ENCODE measurements at places on chromosomes 12 and 14.
A peak's percentile ranks its signal among the peaks of the same experiment; 100 is the strongest.

GRCh38 chr12:27221625-27222387, 22.3 kb upstream of the STK38L start:
- no peak for DNase-seq

DNA sequence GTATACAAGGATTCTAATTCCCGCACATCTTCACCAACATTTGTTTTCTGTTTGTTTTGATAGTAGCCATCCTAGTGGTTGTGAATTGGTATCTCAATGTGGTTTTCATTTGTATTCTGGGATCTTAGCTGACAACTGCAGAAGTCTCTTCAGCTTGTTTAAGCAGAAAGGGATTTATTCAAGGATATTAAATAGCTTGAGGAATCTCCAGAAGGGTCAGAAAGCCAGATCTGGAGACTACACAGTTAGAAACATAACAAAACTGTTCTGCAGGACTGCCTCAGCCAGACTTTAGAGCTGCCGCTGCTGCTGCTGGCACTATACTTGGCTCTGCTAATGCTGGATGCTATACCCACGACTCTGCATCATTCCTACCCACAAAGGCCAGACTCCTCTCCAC, 13.4 kb upstream of the CDKL1 start:
- DNase-seq = no peak

DNA sequence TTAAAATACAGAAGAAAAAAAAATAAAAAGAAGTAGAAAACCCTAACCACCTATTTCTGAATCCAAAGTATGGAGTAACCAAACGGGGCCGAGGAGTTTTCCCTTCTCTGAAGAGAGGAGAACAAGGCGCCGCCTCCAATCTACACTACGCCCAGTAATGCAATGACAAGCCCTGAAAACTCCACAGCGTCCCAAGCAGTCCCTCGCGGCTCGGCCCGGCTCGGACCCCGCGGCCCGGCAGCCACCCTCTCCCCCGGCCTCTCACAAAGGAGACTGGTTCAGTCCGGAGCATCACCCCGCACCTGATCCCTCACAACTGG, 371 bp downstream of the CHD8 start:
- no peak for DNase-seq

DNA sequence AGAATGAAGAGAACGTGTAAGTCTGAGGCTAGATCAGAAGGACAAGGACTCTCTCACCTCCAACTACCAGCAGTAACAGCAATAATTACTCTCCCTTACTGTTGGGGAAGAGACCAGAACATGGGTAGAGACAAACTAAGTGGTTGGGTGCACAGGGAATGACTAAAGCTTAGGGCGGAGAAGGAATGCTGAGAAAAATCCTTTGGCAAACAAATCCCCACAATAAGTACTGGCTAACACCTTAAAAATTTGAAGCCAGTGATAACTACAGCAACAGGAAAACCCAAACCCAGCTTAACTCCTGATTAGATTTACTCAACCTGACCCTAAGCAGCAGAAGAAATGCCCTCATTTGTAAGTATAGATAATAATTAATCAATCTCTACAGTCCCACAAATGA, 759.0 kb downstream of the AACS start:
- DNase-seq = no peak

GRCh38 chr12:114414866-114415524, 9.1 kb upstream of the TBX5 start:
- DNase-seq = no peak

DNA sequence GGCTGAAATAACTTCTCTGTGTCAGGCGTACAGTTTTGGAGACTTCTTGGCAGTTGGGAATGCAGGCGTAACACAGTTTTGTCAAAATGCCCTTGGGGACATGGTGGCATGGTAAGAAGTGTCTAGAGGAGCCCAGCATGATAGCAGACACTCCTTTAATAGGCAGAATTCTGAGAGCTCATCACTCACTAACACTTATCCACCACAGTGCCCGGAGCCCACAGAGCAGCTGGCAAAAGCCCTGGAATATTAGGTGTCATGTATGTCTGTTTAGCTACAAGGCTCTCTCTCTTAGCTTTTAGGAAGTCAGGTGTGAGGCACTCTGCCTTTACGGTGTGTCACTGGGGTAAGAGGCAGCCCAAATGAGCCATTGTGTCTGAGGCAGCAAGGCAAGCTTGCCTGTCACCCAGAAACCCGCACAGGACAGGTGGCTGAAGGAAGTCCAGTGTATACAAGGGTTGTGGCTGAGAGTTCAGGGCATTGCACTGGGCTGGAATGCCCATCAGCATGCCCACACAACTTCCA, 96.3 kb downstream of the ESRRB start:
- no peak for DNase-seq

GRCh38 chr14:68689511-68689910, 103.4 kb downstream of the ZFP36L1 start:
- no peak for DNase-seq

DNA sequence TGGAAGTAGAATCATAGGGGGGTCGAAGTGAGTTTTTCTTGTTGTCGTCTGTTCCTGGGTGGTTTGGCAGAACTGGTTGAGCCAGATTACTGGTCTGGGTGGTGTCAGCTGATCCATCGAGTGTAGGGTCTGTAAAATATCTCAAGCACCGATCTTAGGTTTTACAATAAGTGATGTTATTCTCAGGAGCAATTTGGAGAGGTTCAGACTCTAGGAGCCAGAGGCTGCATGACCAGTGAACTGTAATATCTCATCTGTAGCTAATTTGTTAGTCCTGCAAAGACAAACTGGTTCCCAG, 9.7 kb upstream of the SERPINA1 start:
- DNase-seq = no peak

- DNase-seq = no peak
Observed at GRCh38 chr12:45296046-45296586, 80.2 kb downstream of the ANO6 start.

GRCh38 chr12:66620688-66621087, 58.2 kb downstream of the GRIP1 start:
- DNase-seq = no peak

- no peak for DNase-seq
Observed at GRCh38 chr14:23439107-23439835, 3.8 kb upstream of the MYH7 start.

- DNase-seq = no peak
Observed at GRCh38 chr12:131041968-131042833, 88.5 kb downstream of the ADGRD1 start.

DNA sequence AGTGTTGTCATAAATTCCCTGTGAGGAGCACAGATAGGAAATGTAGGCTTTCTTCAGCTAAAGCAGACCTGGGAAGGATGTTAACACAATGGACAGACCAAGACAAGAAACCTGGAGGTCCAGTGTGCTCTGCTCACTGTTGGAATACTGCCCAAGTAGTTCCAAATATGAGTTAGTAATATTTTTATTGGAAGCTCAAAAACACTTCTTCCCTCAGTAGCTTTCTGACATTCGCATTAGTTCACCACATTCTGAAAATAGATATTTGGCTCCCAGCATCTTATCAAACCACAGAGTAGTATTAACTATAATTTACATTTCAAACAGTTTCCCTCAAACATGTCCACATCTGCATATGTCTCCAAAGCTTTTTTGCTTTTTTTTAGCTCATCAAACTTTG, 74.8 kb upstream of the PYGL start:
- no peak for DNase-seq

- DNase-seq = no peak
Observed at GRCh38 chr12:51306507-51306906, 17.5 kb downstream of the BIN2 start.

DNA sequence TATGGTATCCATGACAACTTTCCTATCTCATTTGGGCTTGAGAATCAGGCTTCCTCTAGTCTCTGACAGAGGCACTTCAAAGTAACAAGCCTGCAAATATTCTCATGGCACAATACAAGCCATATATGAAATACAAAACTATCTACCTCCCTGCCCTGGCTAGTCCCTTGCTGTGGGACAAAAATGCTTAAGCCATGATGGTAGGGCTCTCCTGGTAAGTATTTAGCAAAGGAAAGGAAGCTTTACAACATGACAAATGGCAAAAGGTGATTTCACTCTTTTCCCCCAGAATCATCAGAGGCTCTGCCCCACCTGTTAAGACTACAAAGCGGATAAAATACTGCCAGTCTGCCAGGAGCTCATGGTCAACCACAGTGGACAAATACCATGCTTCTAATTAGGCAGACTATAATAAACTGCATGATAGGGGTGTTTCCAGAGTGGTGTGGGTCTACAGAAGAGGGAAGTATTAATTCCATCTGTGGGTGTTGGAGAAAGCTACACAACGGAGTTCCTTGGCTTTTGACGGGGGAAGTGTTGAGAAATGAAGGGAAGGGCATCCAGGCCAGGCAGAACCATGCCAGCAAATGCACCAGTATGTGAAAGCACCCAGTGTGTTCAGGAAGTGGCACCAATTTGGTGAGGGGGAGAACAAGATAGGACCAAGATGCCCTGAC, 92.9 kb downstream of the SPTSSA start:
- DNase-seq = no peak

GRCh38 chr12:64608901-64609535, 1.3 kb upstream of the RASSF3 start:
- DNase-seq = peak; percentile 10

DNA sequence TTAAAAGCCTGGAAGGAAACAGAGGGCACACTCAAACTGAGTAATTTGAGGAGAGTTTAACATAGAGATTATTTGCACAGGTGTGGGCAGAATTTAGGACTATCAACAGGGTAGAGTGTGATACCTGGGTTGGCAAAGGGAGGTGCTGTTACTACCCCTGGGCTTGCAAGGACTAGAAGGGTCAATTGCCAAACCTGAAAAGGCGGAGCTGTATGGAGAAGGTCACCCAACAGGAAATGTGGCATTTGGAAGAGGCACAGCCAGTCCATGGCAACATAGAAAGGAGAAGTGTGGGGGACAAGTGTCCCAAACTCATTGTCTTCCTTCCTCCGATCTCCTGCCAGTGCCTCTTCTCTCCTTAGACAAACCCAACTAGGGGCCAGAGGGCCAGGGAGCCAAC, 21.6 kb upstream of the MED13L start:
- DNase-seq = no peak

GRCh38 chr12:24554612-24555295, 394.1 kb downstream of the BCAT1 start:
- DNase-seq = no peak

DNA sequence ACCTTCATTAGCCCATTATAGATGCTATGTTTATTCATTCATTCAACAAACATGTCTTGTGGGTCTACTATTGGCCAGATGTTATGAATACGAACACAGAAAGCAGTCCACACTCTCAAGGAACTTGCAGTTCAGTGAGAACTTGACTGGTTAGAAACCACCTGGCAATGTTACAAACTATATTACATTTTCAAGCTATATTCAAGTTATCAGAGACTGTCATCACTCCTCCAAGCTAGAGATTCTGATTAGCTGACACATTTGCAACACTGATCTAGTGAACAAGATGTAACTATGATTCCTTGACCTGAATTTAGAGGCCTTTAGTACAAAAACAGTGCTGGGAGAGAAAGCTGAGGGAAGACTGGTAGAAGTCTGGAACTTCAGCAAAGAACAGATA, 170.7 kb upstream of the EEA1 start:
- no peak for DNase-seq

- no peak for DNase-seq
Observed at GRCh38 chr12:79121486-79121885, 256.9 kb downstream of the SYT1 start.

GRCh38 chr12:79055926-79056674, 191.5 kb downstream of the SYT1 start:
- DNase-seq = no peak

DNA sequence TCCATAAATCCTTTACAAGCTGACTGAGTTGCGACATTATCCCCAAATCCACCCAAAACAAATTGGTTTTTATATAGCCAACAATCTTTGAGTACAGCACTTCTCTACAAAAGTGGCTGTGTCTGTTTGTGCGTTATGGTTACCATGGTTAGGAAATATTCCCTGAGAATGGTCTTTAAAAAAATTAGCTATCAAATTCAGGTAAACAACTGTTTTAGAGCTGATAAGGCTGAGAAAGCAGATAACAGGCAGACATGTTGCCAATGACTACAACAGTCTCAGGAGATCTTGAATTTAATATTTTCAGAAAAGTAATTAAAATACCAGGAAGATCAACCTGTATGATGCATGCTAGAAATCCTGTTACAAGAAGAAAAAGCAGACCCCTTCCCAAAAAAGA, 248.0 kb downstream of the RASSF9 start:
- DNase-seq = no peak

DNA sequence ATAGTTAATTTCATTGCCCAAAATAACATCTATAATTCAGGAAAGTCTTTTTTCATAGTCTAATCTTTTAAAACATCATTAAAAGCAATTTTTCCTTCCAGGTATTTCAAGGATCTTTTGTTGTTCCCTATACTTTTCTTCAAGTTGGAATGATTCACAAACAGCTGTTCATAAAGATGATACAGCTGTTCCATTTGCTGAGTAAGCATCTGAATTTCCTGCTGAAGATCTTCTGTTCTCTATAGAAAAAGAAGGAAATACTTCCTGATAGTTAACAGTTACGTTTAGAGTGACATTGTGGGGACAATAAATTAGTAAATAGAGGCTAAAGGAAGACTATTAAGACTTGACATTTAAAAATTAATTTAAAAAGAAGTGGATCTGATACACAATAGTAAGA, 30.3 kb upstream of the ESR2 start:
- DNase-seq = no peak

GRCh38 chr12:6957151-6957701, 6.1 kb downstream of the PTPN6 start:
- DNase-seq = no peak

DNA sequence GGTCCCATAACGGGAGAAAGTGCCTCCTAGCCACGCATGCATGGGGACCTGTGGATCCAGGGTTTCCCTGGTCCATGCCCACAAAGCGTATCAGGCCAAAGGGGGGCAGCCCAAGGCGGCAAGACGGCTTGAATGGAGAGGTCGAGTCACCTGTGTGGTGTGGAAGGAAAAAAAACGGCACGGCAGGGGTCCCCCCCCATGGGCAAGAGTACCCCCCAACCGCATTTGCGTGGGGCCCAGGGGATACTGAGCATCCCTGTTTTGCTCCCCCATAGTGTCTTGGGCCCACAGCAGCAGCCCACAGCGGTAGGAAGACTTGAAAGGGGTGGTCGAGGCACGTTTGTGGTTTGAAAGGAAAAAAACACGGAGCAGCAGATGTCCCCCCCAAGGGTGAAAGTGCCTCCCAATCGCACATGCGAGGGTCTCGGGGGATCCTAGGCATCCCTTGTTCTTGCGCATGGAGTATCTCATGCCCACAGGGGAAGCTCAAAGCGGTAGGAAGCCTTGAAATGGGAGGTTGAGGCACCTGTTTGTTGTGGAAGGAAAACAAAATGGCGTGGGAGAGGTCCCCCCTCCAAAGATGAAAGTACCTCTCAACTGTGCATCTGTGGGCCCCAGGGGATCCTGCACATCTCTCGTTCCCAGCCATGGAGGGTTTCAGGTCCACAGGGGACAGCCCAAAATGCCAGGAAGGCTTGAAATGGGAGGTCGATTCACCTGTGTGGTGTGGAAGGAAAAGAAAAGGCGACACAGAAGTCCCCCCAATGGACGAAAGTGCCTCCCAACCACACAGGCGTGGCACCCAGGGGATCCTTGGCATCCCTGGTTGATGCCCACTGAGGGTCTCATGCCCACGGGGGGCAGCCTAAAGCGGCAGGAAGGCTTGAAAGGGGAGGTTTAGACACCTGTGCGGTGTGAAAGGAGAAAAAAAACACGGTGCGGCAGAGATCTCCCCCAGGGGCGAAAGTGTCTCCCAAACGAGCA, 577.5 kb downstream of the ALG10 start:
- no peak for DNase-seq

GRCh38 chr12:12194206-12194605, 72.6 kb downstream of the LRP6 start:
- no peak for DNase-seq

All from stimulated activated CD8-positive, alpha-beta memory T cell treated with anti-CD3 and anti-CD28 coated beads, Interleukin-2, amount 100 ng/mL, for 1 hour (primary cell).